ENCODE measurements at places on chromosomes 3 and 15.

- DNase-seq, result no peak
Measured at GRCh38 chr15:78239811-78240210, 5.4 kb upstream of the ACSBG1 start.

DNA sequence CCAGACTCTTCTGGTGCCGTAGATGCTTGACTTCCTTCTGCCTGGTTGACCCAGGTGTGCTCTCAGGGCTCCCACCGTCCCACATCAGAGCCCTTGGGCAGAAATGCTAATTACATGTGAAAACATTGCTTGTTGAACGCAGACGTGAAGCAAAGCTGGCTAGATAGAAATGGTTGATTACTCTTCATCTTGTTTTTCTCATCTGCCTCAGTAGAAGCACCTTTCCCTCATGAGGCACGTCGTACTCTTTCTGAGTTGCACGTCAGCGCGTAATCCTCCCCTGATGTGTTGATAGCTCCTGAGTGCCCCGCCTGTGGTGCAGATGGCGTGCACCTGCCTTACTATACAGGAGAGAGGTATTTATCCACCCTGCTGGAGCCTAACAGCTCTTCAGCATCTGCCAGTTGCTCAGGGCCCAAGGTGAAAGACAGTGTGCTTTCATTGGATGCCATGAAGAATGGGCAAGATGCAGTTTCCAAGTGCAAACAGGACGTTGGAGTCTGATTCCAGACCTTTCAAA, 18.1 kb downstream of the MAP6D1 start:
- DNase-seq, result no peak

- no peak for DNase-seq
Measured at GRCh38 chr15:66524838-66525237, 19.7 kb downstream of the ZWILCH start.

GRCh38 chr3:139654637-139655365, 23.0 kb downstream of the NMNAT3 start:
- DNase-seq, result no peak

GRCh38 chr15:99683000-99683670, 50.1 kb downstream of the LYSMD4 start:
- peak; percentile 46 for DNase-seq

- DNase-seq, result no peak
Measured at GRCh38 chr3:14441240-14441919, 39.0 kb downstream of the SLC6A6 start.

DNA sequence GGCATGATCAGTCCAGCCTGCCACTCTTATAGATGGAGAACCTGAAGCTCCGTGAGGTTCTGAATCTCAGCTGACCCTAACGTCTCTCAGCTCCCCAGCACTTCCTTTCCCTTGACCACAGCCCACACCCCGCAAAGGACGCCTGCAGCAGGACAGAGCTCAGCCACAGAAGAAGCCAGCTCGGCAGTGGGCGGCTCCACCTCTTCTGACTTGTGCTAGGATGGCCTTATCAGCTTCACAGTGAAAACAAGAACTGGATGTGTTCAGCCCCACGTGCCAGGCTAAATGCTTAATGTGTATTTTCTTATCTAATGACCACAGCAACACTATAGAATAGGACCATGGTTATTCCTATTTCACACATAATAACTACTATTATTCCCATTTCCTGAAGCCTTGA, 127.6 kb downstream of the ARNT2 start:
- no peak for DNase-seq

GRCh38 chr3:60707452-60708020, 543.7 kb downstream of the FHIT start:
- no peak for DNase-seq

DNA sequence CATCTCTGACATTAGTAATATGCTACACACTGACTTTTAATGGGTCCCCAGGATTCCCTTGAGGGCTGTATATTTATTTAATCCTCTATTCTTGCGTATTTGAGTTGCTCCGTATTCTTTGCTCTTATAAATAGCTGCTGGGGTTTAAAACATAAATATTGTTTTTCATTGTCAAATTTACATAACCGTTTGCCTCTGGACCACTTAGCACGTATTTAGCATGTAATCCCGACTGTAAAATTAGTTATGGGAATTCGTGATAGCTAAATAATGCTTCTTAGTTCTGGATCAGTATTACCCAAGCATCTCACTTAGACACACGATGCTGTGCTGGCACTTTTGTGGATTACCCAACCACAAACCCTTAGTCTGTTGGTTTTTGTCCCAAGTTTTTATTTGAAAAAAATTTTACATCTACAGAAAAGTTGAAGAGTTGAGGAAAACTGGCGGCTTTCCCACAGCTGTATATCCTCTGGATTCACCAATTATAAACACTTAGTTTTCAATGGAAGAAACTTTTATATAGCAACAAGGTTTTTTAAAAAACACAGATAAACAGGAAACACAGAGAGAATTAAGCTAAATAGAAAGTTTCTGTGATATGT, 296.8 kb upstream of the TPM1 start:
- no peak for DNase-seq

- no peak for DNase-seq
Measured at GRCh38 chr3:10504171-10505049, 976 bp downstream of the ATP2B2 start.

DNA sequence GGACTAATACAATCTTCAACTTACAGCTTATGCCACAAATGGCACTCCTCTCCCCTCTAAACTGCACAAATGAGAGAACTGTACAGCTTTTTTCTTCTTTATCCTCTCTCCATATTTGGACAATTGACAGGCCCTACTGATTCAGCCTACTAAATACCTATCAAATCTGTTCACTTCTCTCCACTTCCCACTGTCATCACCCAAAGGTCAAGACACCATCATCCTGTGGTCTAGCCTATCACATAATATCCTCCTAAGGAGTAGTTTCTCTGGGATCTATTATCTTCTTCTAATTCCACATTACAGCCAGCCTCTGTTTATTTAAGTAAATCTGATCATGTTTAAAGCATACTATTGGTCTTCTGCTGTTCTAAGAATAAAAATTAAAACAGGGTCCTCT, 33.0 kb upstream of the SLC12A8 start:
- DNase-seq, result no peak

DNA sequence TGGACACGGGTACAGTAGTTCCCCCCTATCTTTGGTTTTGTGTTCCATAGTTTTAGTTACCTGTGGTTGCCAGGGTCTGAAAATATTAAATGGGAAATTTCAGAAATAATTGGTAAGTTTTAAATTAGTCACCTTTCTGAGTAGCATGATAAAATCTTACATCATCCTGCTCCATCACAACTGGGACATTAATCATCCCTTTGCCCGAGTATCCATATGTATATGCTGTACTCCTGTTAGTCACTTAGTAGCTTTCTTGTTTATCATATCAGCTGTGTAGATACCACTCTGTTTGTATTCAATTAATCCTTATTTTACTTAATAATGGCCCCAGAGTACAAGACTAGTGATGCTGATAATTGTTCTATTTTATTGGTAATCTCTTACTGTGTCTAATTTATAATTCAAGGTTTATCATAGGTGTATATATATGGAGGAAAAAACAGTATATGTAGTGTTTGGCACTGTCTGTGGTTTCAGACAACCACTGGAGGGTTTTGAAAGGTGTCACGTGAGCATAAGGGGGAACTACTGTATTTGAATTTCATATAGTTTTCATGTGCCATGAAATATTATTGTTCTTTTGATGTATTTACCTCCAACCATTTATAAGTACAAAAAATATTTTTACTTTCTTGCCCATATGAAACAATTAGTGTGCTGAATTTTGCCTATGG, 41.4 kb downstream of the CTDSPL2 start:
- DNase-seq, result peak; percentile 34

DNA sequence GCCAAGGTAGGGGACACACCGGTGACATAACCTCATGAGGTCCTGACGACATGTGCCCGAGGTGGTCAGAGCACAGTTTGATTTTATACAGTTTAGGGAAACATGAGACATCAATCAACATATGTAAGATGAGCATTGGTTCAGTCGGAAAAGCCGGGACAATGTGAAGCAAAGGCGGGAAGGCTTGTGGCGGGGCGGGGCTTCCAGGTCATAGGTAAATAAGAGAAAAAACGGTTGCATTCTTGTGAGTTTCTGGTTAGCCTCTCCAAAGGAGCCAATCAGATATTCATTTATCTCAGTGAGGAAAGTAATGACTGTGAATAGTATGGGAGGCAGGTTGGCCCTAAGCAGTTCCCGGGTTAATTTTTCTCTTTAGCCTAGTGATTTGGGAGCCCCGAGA, 271.7 kb upstream of the ATP10A start:
- no peak for DNase-seq

- no peak for DNase-seq
Measured at GRCh38 chr3:196008929-196009328, 73.0 kb downstream of the TFRC start.

- peak; percentile 73 for DNase-seq
Measured at GRCh38 chr3:128619146-128619890, 31.3 kb downstream of the RPN1 start.

GRCh38 chr15:59963925-59964324, 40.2 kb upstream of the FOXB1 start:
- no peak for DNase-seq

- DNase-seq, result no peak
Measured at GRCh38 chr3:195003893-195004289, 267.1 kb downstream of the XXYLT1 start.

- DNase-seq, result no peak
Measured at GRCh38 chr3:12719984-12720898, 38.8 kb downstream of the TMEM40 start.

DNA sequence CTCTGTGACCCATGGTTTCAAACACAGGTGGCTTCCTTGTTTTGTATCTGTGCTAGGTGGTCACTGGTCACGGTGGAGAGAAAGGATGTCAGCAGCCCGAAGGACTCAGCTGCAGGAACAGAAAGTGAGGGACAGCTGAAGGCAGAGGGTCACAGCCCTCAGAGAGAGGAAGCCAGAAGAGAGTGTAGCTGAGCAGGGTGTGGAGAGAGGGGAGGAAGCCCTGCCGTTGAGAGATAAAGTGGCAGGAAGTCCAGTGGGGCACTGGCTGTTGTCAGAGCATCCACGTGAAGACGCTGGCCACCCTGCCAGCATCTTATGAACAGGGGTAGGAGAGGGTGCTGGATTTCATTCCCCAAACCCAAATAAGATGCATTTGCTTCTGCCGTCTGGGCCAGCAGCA, 36.9 kb downstream of the LIMD1 start:
- DNase-seq, result no peak

DNA sequence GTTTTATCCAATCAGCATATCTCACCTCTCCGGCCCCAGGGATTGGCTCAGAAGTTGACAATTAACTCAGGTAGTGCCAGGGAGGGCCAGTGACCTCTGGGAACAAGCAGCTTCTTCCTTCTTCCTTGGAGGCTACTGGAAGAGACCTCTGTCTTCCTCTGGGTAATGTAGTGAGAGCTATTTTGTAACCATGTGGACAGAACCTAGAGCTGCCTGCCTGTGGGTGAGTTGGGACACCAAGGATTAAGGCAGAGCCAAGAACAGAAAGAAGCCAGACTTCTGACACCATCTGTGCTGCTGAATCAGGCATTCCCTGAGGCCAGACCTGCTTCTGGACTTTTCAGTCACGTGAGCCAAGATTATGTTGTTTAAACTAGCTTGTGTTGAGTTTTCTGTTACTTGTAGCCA, 5.9 kb upstream of the NDUFAF1 start:
- DNase-seq, result peak; percentile 23

DNA sequence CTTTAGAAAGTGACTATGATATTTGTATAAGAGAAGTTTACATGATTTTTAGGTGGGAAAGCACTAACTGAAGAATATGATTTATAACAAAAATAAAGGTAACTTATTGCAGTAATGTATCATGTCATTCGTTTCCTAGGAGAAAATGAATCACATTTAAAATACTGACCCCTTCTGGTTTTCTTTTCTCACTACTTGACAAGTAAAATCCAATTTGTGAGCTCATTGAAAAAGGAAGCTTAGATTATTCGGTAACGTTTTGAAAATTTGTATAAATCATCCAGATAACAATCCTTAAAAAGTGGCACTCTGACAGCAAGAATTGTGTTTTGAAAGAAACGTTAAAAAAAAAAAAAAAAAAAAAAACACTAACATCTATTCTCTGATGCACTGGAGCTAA, 39.0 kb downstream of the NSUN3 start:
- DNase-seq, result no peak

DNA sequence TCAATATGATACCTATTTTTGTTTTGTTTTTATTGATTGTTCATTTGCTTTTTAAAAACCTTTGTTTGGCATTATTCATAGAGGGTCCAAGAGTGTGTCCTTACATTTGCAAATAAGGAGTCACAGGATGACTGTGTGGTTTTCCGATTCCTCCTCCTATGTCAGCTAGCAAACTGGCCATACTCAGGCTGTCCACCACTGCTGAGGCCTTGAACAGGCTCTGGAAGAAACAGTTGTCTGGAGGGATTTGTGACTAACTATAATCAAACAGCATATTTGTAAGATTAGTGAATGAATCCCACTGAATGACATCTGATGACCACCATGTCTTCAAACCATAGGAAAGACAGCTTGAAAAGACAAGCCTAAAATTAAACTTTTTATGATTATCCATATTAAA, 423.4 kb upstream of the ATP11B start:
- DNase-seq, result no peak

DNA sequence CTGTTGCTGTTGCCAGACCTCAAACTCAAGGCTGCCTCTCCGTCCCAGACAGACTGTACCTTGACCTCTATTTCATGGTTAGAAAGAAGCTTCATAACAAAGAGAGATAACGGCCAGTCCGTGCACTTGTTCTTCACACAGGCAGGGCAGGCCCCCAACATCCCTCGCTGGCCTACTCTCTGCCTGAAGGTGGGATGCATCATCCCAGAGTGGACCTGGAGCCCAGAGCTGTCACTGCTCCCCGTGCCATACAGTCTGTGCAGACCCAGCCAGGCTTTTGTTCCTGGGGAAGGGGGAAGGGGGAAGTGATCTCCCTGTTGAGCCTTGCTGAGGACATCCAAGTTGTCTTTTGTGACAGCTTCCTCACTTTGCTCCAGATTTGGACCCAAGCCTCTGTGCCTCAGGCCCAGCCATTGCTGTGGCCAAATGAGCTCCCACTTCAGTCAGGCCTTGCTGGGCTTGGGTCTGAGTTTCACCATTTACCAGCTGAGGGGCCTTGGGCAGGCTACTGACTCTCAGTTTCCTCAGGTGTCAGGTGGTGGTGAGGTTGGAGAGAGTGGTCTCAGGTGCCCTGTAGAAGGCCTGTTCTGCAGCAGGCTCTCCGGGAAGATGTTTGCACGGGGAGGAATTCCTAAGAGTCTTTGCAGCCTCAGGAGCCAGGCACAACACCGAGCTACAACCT, 141.6 kb downstream of the DNAJB8 start:
- no peak for DNase-seq

- no peak for DNase-seq
Measured at GRCh38 chr3:134067531-134068161, 37.9 kb upstream of the SLCO2A1 start.

- no peak for DNase-seq
Measured at GRCh38 chr15:97858296-97858695, 102.2 kb upstream of the ARRDC4 start.

All from non-pigmented ciliary epithelial cell (primary cell).